ENCODE measurements at places on chromosomes 1 and 21. TPM values are rescaled to one million over a fixed set of nuclear protein-coding genes. Genes with fewer than 3 reads are reported as not detected.

VHLL gene
- total RNA-seq = not detected

ANXA9 gene
- total RNA-seq = 1.2 TPM

NIBAN1 gene
- total RNA-seq = 1.1 TPM

PLPPR5 gene
- not detected for total RNA-seq

ACTL8 gene
- total RNA-seq = 1.7 TPM

C8B gene
- not detected for total RNA-seq

FTCD gene
- not detected for total RNA-seq

EFHD2 gene
- 243 TPM for total RNA-seq

DEGS1 gene
- 132 TPM for total RNA-seq

ZSWIM5 gene
- 0.53 TPM for total RNA-seq

CHIA gene
- not detected for total RNA-seq

IL19 gene
- total RNA-seq = not detected

C8A gene
- total RNA-seq = not detected

OLFML2B gene
- 1.0 TPM for total RNA-seq

ADCY10 gene
- 0.20 TPM for total RNA-seq

SYPL2 gene
- 0.13 TPM for total RNA-seq

COL18A1 gene
- 180 TPM for total RNA-seq

CCDC17 gene
- 0.19 TPM for total RNA-seq

STPG1 gene
- total RNA-seq = 8.2 TPM

CFAP57 gene
- total RNA-seq = 0.06 TPM

MRAP gene
- total RNA-seq = not detected

CFAP74 gene
- total RNA-seq = not detected

ADAM30 gene
- total RNA-seq = not detected

HSD17B7 gene
- total RNA-seq = 8.8 TPM

RIPPLY3 gene
- total RNA-seq = 0.71 TPM

VANGL2 gene
- total RNA-seq = 0.95 TPM

PAX7 gene
- total RNA-seq = 1.1 TPM

UBL4B gene
- total RNA-seq = not detected

ALX3 gene
- not detected for total RNA-seq

ZNF683 gene
- total RNA-seq = not detected

MARK1 gene
- total RNA-seq = 0.22 TPM

KPRP gene
- not detected for total RNA-seq

NRAS gene
- 27.6 TPM for total RNA-seq

TSEN15 gene
- total RNA-seq = 35.3 TPM

OR2M3 gene
- total RNA-seq = not detected

NUAK2 gene
- total RNA-seq = 29.0 TPM

GUCA2B gene
- total RNA-seq = not detected

MX2 gene
- total RNA-seq = not detected

CYP4X1 gene
- not detected for total RNA-seq

HSPA6 gene
- total RNA-seq = 1.1 TPM

ACTA1 gene
- 0.46 TPM for total RNA-seq

RSPH1 gene
- total RNA-seq = 1.1 TPM

S100A7A gene
- not detected for total RNA-seq

COL24A1 gene
- not detected for total RNA-seq

All from A549 treated with ZK216348 at 1 μM for 4 hours (cell line).